ENCODE measurements at places on chromosomes 16 and 17.

DNA sequence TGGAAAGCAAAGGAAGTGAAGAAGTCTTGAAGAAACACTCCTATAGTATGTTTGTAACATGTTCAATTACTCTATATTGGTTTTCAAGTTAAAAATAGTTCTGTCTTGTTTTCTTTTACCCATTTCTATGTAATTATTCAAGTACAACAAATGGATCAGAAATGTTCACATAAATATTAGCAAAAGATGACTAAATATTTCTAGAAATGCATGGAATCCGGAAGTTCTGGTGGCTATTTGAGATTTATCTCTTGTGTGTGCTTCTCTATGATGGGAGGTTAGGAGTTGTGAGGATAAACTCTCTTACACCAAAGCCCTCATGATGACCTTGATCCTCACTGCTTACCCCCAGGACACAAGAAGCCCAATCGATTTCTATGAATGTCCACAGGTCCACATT is 237.5 kb downstream of the CDH8 start:
- DNase-seq: no peak

DNA sequence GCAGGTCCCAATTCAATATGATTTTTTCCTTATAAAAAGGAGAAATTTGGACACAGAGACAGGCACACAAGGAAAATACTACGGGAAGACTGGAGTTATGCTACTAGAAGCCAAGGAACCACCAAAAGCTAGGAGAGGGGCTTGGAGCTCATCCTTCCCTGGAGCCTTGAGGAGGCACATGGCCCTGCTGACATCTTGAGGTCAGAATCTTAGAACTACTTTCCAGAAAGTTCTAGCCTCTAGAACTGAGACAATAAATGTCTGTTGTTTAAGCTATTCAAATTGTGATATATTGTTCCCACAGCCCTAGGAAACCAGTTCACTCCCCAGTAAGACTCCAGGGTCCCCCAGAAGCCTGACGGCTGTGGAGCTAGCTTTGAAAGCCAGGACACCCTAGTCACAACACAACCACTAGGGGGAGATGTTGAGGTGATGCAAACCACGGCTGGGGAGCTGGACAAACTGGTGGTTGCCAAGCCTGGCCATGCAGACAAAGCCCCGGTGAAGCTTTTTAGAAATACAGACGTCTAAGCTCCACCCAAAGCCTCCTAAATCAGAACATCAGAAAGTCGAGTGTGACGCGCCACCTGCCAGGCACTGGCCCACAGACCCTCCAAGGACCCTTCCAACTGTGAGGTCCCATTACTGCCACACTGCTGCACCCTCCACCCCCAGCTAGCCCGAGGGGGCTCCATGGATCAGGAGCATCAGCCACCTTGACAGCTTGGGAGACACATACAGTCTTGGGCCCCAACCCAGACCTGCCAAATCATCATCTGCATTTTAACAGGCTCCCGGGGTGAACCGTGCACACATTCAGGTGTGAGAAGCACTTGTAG is 106.4 kb downstream of the SLC39A11 start:
- peak; percentile 41 for DNase-seq

DNA sequence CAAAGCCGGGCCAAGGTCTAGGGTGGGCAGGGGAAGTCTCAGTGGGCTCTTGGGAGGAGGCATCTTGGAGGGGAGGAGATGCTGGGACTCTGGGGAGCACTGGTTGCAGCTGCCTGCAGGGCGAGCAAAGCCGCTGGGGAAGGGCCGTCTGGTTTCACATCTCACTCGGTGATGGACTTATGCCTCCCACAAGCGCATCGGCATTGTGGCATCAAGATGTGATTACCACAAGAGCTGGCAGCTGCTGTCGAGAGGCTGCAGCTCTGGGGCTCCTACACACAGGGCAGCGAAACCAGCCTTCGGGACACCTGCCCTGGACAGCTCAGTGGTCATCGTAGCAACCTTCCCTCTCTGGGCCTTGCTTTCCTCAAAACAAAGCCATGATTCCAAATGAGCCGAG is 3.1 kb upstream of the KCNJ12 start:
- no peak for DNase-seq

DNA sequence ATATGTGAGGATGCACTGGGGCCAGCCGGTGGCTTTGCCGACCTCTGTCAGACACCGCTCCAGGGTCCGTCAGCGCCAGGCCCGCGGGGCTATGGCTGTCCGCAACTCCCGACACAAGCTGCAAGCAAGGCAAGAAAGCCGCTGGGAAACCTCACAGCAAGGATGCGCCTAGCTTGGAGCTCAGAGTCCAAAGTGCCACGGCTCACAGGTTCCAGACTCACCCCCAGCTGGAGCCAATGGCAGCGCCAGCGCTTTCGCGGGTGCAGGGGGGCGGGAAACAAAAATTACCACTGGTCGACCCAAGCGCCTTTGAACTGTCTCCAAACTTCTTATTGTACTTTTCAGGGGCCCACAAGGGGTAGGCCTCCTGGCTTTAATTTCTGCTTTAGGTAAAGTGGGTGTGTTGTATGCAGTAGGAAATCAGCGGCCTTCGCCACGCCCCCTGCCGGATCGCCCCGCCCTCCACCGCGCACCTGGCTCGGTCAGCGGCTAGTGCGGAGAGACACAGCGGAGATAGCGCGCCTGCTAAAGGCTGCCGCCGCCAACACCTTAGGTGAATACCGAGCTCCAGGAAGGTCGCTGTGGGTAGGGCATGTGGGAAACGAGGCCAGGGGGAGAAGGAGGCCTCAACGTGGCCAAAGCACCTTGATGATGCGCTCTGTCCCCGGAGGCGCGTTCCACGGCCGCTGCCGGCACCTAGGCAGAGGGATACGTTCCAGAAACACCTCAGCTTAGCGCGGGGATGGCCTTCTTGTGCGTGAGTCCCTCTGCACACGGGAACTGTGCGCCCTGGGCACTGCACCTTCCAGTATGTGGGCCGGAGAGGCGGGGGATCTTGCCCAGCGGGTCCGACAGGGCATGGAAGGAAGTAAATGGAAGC is 61.0 kb upstream of the RBL2 start:
- DNase-seq: peak; percentile 66

DNA sequence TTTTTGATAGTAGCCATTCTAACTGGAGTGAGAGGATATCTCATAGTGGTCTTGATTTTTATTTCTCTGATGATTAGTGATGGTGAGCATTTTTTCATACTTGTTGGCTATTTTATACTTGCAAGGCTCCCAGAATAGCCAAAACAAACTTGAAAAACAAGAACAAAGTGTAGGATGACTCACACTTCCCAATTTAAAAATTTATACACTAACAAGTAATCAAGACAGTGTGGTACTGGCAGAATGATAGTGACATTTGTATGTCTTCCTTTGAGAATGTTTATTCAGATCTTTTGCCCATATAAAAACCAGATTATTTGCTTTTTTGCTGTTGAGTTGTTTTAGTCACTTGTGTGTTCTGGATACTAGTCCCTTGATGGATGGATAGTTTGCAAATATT is 17.8 kb downstream of the SPECC1 start:
- DNase-seq: no peak

DNA sequence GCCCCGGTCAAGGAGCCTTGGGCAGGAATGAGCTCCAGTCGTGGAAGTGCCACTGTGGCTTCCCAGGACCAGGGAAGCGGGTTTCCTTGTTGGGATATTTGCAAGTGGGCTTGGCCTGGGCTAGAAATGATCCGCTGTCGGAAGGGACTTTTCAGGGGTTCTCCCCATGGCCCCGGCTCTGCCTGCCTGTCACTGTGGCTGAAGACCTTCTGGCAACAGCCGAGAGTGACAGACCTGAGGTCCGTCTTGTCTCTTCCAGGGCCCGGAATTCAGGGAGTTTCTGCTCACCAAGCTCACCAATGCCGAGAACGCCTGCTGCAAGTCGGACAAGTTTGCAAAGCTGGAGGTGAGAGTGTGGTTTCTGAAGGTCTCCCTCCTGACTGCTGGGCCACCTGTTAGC is 57.7 kb downstream of the OR1D5 start:
- no peak for DNase-seq

GRCh38 chr17:81727324-81728031 is 15.4 kb downstream of the SLC25A10 start:
- DNase-seq: no peak

- DNase-seq: no peak
Observed at GRCh38 chr16:78478267-78478861, 378.9 kb downstream of the WWOX start.

GRCh38 chr16:4944333-4945281 is 7.7 kb upstream of the PPL start:
- no peak for DNase-seq

DNA sequence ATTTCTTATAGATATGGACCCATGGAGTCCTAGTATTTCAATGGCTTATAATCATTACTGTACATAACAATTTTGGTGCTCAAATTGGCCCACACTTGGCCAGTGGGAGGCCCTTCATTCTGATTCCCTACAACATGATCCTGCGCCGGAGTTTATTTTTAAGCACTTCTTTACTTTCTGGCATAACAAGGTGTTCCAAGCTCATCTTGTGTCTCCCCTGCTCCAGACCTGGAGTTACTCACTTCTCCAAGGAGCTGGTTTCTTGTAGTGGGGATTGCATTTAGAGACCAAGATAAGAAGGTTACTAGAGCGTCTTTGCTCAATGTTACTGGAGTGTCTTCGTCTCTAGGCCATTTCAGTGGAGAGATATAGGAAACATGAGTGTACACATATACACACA is 87.9 kb downstream of the MSI2 start:
- DNase-seq: no peak

GRCh38 chr17:56994009-56994792 is 16.3 kb downstream of the SCPEP1 start:
- no peak for DNase-seq

- no peak for DNase-seq
Observed at GRCh38 chr17:19426631-19427030, 15.6 kb downstream of the RNF112 start.

- no peak for DNase-seq
Observed at GRCh38 chr16:78292844-78293380, 193.5 kb downstream of the WWOX start.

- peak; percentile 49 for DNase-seq
Observed at GRCh38 chr16:24721830-24722238, 7.6 kb upstream of the TNRC6A start.

DNA sequence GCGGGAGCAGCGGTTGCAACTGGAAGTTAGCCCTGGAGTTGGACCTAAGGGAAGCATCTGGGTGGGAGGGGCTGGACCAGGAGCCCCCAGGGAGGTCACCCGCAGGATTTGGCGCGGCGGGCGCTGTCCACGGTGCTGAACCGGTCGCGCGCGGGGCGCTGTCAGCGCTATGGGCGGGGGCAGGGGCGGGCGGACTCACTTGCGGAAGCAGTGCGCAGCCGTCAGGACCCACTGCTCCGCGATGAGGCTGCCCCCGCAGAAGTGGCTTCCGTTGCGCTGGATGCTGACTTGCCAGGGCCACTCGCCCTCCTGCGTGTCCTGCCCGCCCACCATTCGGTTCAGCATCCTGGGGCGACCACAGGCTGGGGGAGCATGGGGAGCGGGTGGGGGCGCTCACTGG is 4.5 kb downstream of the PRSS27 start:
- DNase-seq: peak; percentile 79

GRCh38 chr17:72373910-72374741 is 253.3 kb downstream of the SOX9 start:
- DNase-seq: no peak

DNA sequence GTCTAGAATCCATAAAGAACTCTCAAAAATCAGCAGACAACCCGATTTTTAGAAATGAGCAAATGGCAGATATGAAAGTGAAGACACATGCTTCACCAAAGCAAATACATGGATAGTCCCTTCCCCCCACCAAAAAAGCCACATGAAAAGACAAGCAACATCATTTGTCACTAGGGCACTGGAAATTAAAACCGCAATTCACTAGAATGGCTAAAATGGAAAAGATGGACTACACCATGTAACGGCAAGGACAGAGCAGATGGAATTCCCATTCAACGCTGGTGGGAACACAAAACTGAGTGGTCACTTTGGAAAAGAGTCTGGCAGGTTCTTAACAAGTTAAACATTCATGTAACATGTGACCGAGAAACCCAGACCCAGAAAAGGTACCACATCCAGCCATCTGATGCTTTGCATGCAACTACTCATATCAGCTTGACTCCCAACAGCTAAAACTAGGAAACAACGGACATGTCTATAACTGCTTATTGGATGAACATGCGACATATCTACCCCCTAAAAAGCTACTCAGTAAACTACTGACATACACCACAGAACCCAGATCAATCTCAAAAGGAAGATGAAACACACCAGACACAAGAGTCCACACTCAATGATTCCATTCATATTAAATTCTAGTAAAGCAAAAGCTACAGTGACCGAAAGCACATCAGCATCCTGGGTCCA is 132.6 kb downstream of the ZNF778 start:
- DNase-seq: no peak

DNA sequence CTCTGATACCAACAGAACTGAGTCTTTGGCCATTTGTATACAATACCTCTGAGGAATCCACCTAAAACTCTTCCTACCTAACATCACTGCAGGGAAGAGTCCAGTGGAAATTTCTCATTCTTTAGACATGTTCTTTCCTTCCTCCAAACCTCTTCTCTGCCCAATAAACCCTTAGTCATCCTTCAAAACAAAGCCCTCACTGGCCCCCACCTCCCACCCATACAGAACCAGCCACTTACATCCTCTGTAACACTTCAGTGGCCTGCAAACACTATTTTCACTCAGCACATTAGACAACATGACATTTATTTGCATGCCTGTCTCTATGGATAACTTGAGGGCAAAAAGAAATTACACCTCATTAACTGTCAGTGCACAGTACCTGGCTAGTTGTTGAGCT is 200.3 kb upstream of the NOG start:
- DNase-seq: no peak

DNA sequence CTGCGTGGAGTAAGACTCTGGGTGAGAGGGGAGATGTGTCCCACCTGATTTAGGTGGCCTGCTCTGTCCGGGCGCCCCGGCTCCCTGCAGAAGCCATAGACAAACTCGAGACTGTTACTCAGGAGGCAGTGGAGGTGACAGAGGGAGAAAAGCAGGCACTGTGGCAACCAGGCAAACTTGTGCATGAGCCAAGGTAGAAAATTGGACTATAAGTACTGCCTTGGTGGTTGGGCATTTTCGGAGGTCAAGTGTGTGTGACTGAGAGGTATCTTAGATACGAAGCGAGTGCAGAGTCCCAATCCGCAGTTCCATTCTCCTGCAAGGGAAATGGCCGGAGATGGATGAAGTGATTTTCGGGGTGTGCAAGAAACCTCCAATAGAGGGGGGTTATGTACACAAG is 27.1 kb upstream of the SPACA3 start:
- no peak for DNase-seq

- no peak for DNase-seq
Observed at GRCh38 chr16:57531253-57531575, 5.2 kb downstream of the CCDC102A start.

- DNase-seq: no peak
Observed at GRCh38 chr16:71645450-71645849, 19.5 kb downstream of the MARVELD3 start.

GRCh38 chr17:81959362-81960129 is 1.4 kb downstream of the NOTUM start:
- peak; percentile 74 for DNase-seq

DNA sequence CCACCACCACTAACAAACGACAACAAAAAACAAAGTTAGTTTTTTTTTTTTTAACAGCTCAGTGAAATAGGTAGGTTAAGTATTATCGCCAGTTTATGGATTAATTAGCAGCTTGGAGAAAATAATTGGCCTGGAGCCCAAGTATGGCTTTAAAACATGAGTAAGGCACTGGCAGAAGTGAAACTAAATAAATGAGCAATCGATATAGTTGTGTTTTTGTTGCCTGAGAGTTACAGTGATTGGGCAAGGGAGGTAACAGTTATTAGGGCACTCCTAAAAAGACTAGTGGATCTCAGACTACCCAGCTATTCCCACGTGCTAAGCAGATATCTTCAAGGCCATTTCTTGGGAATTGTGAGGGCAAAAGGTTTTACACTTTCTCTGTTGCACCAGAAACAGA is 2.4 kb downstream of the MLKL start:
- no peak for DNase-seq

- DNase-seq: peak; percentile 56
Observed at GRCh38 chr17:66667491-66668030, 167.4 kb upstream of the CACNG5 start.

All from activated T-cell treated with anti-CD3 and anti-CD28 coated beads for 48 hours (primary cell).